ELF-1 (cell line): ENCODE measurements at places on chromosomes 13 and 19.

DNA sequence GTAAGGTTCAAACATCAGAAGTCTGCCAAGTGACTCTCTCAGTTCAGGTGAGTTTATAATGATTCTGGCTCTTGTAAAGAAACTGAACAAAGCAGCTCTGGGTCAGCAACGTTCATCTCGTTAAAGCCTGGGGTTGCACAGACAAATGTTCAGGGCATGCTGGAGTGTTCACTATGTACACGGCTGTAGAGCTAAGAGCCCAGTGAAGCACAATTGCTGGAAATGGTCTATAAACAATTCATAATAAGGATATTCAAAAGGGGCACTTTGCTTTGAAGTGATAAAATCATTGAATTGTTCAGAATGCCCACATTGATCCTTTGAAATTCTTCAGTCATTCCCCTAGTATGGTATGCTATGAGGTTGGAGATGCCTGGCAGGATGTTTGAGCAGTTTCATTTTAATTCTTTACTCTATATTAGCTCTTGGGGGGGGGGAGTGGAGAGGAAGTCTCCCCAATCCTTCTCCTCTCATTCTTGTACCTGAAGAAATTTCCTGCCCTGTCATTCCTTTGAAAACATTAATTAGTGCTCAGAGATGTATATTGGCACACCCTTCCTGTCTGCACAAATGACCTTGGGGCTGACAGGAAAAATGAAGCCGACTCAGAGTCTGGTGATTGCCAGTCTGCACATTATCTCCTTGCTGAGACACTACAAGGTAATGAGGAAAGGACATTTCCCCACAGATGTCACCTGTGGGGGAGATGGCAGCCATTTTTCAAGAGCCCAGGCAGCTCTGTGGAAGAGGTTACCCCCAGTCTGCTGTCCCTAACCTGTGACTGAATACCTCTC is 145.5 kb downstream of the DLEU7 start:
- no peak for DNase-seq

DNA sequence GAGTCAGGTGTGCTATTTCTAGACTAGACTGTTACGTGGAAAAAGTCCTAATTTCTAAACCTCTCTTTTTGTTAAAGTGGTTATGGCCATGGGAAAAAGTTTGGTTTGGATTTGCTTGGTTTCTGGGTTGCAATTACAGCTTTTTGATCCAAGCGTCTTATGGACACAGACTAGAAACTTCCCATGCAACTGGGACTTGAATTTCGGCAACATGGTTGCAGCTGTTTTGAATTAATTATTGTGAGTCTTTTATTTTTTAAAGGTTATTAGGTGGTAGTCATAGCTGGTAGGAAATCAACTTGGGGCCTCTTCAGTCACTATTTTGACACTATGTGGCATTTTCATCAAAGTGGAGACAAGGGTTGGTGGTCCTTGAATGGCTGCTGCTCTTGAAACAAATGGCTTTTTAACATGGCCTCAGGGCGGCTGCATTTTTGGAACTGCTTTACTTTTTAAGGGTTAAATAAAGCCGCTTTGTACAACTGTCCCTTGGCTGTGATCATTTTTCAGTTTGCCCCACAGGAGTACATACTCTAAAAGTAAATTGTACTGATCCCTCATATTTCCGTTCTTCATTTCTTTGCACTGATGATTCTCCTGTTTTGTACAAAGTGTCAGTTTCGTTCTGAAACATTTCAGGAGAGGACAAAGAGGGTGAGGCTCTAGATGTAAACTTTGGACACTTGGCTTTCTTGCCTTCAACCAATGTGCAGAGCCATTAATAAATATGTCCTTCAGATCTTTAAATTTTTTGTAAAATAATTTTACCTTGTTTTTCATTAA is 15.9 kb downstream of the HNRNPM start:
- DNase-seq, result no peak

DNA sequence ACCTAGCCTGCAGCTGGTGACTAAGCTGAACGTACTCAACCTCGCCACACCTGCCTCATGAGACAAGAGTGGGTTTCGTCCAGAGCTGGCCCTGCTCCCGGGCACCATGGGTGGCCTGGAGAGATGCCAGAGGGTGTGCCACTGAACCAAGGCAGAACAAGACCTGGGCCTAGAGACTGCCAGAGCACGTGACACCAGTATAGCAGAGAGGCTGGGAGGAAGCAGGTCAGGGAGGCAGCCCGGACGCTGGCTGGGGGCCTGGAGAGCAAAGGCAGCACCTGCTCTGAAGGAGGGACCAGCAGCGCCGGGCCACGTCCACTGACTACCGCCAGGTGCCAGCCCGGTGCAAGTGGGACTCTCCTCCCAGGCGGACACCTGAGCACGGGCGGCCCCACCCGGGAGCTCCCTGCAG is 7.3 kb upstream of the C13orf46 start:
- DNase-seq, result no peak

GRCh38 chr19:3132971-3133792 is 2.7 kb upstream of the GNA15 start:
- no peak for DNase-seq

- no peak for DNase-seq
Measured at GRCh38 chr13:86080340-86080995, 281.2 kb upstream of the SLITRK6 start.

GRCh38 chr19:6272411-6272791 is 7.4 kb downstream of the MLLT1 start:
- no peak for DNase-seq

- DNase-seq, result no peak
Measured at GRCh38 chr13:101690871-101691270, 238.4 kb downstream of the ITGBL1 start.

DNA sequence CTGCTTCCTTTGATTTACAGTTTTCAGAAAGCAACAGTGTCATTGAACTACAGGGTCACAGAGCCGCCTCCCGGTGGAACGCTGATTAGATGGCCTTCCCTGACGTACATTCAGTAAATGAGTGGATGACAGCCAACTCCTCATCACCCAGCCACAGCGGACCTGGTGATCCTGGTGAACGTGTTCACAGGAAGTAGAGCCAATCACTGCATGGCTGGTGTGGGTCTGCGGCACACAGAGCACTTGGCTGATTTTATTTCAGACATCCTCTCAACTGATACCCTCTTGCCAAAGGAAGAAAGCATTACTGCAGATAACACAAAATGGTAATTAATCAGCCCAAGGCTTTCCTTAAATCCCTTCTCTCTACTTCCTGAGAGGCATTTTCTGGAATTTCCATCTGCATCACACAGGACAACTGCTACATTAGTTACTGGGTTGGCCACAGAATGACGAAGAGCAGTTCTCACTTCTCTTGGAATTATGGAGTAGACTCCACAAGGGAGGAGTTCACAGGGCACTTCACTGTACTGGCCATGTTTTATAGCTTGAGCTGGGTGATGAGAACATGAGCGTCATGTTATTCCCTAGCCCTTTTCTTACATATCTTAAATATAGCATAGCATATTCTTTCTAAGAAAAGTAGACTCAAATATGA is 84.0 kb upstream of the SLC7A1 start:
- no peak for DNase-seq

DNA sequence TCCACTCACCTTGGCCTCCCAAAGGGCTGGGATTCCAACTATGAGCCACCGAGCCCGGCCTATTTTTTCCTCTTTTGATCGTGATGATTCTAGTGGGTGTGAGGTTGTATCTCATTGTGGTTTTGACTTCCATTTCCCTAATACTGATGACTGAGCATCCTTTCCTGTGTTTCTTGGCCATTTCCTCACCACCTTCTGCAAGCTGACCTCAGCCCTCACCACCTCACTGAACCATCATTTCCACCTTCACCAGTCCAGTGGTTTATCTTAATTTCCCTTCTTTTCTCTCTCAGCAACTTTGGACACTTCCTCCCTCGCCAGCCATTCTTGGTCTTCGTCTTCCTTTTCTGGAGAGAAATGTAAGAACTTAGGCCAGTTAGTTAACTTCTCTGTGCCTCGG is 13.0 kb upstream of the BICRA start:
- no peak for DNase-seq
